ENCODE measurements at places on chromosomes 4 and X.

- no peak for DNase-seq
Measured at GRCh38 chr4:89514811-89515210, 207.2 kb upstream of the GPRIN3 start.

- no peak for DNase-seq
Measured at GRCh38 chrX:56782352-56782751, 53.3 kb downstream of the NBDY start.

DNA sequence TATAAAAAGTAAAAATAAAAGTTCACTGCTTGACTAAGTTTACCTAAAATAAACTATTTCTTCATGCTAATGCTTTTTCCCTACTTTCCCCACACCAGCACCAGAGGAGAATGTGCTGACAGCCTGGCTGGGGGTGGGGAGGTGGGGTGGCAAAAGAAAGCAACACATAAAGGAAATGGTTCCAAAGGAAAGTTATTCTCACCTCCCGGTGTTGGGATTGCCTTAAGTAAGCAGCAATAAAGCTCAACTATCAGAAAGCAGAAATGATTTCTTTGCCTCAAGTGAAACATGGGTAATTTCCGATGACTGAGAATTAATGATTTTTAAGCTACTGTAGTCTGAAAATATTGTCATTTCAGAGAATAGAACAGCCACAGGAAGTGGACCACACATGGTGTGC is 84.5 kb upstream of the DKK2 start:
- no peak for DNase-seq

GRCh38 chr4:144634978-144635747 is 10.8 kb upstream of the HHIP start:
- DNase-seq = no peak

- DNase-seq = no peak
Measured at GRCh38 chr4:166956484-166956883, 277.8 kb downstream of the SPOCK3 start.

GRCh38 chr4:111748157-111748556 is 397.1 kb upstream of the FAM241A start:
- no peak for DNase-seq

DNA sequence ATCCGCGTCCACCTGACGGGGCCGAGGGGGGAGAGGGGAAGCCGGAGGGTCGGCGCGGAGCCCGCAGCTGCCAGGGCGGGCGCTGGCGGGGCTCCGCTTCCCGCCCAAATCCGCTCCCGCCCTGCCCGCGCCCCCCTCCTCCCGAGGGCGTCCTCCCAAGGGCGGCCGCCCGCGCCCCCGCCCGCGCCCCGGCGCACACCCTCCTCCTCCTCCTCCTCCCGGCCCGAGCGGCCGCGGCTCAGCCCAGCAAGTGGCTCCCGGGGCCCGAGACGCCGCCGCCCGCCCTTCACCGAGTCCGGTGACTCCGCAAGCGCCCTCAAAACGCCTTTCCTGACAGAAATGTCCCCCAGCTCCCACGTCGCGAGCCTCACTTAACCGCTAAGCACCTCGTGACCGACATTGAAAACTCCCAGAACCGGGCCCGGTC is 487 bp downstream of the HMGB2 start:
- peak; percentile 19 for DNase-seq
